ENCODE measurements at places on chromosomes 3 and 15.
A peak's percentile ranks its signal among the peaks of the same experiment; 100 is the strongest.

- DNase-seq: peak; percentile 42
Observed at GRCh38 chr3:46812237-46812791, 50.9 kb downstream of the MYL3 start.

- DNase-seq: no peak
Observed at GRCh38 chr15:66101715-66102395, 151.7 kb downstream of the MEGF11 start.

DNA sequence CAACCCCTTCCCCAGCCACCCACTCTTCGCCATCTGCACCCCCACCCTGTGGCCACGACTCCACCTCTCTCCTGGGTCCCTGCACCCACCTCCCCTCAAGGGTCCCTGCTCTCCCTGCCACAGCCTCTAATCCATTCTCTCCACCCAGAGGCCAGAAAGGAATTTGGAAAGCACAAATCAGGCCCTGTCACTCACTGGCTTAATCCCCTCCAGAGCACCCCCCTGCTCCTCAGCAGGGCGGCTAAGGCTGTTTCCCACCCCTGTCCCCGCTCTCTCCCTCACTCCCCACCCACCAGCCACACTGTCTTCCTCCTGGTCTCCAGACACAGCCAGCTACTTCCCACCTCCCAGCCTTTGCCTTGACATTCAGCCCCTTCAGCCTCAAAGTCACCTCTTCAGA lies 150.0 kb upstream of the LINGO1 start:
- DNase-seq: no peak

DNA sequence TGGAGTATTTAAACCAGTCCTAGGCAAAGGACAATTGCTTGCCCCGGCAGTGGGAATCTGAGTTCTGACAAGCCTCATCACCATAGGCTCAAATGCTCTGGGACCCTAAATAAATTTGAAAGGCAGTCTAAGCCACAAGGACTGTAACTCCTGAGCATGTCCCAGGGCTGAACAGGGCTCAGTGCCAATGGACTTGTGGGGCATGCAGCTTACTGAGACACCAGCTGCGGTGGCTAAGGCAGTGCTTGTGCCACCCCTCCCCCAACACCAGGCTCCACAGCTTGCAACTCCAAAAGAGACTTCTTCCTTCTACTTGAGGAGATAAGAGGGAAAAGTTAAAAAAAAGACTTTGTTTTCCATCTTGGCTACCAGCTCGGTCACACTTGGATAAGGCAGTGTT lies 289.7 kb upstream of the DCBLD2 start:
- DNase-seq: no peak

DNA sequence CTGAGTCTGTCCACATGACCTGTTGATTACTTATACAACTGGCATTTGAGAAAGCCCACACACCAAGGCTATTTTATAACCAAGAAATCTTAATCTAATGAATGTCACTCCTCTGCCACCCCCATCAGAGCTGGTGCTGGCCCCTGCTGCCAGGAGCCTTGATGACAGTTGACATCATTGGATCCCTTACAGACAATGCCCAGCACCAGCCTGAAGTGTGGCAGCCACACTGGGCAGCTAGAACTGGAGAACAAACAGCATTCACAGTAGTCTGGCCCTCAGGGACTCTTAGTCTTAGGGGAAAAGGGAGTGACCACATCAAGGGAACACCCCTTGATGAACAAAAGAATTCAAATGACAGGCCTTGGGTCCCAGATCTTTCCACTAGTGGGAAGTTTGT lies 840.6 kb downstream of the EPHA3 start:
- DNase-seq: no peak

- no peak for DNase-seq
Observed at GRCh38 chr3:93973131-93974126, at the start of gene PROS1. Gene PROS1 (minus strand): TSS chr3:93973896. CDS start chr3:93973749, 147 bp downstream.

GRCh38 chr15:52673734-52674133 lies 5.5 kb downstream of the ATOSA start:
- no peak for DNase-seq

GRCh38 chr3:15783361-15783969 lies 14.3 kb downstream of the ANKRD28 start:
- DNase-seq: no peak

- DNase-seq: no peak
Observed at GRCh38 chr3:196140224-196140623, 58.3 kb upstream of the TFRC start.

- no peak for DNase-seq
Observed at GRCh38 chr15:97401195-97401594, 559.3 kb upstream of the ARRDC4 start.

GRCh38 chr15:66167854-66168253 lies 85.7 kb downstream of the MEGF11 start:
- DNase-seq: no peak

DNA sequence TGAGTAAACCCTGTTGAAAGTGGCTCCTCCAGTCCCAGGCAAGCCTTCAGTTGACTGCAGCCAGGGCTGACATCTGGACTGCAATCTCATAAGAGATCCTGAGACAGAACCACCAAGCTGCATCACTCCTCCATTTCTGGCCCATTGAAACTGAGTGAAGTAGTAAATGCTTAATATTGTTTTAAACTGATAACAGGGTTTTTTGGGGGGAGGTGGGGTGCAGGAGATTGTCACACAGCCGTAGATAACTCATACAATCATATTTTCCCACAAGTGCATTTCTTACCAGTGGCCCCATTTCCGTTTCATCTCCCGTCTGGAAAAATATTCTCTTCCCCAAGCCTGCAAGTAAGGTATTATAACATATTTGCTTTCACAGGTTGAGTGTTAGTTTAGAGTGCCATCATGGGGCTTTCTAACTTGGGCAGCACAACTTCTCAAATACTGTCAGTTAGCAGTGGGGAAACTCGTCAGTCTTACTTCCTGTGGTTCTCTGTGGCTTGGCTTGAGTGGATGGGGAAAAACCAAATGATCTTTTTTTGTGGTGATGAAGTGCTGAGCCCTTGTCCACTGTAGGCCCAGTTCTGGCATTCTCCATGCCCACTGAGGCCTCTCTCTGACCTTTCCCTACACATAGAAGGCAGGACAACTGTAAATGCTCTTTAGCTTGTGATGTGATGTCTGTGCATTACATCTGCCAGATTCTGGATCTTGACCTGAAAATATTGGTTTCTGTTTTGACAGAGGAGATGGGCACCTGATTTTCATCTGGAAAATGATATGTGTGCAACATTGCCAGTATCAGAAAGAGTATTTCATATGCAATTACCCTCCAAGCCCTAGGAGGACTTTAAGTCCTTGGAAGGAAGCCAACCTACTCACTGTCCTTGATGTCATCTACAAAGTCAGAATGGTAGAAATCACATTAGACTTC lies 90.1 kb upstream of the BHLHE40 start:
- DNase-seq: no peak

GRCh38 chr15:70271422-70272088 lies 173.8 kb upstream of the TLE3 start:
- DNase-seq: no peak

DNA sequence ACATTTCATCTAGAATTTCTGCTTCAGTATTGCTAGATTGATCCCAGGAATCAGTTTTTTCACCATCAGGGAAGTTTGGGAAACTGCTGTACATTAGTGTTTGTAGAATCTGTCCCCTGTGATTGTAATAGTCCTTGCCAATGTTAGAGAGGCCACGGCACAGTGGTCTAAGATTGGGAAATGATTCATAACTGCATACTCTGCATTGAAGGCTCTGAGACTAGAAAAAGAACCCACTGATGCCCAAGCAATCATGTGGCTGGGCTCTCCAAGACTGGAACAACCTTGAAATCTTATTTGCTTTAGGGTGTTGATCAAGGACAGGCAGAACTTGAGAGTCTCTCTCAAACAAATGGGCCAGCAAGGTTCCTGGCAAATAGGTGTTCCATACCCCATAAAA lies 245.6 kb upstream of the LRTM1 start:
- DNase-seq: no peak

- no peak for DNase-seq
Observed at GRCh38 chr3:107833043-107833442, 257.8 kb downstream of the CD47 start.

DNA sequence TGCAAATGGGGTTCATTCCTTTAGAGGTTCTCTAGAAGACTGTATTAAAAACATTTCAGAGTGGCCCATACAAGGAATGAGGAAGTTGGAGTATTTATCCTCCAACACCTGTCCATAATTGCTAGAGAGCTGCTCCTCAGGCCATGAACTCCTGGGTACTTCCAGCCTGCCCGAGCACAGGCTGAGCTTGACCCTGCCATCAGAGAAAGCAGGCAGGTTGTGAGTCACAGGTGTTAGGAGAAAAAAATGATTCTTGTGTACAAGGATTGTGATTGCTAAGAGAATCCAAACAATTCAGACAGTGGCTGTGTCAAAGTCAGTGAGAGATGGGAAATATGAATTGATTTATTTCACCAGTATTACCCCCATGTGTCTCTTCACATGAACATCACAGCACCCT lies 156.8 kb upstream of the GADL1 start:
- DNase-seq: no peak

GRCh38 chr3:39346785-39347585 lies 17.5 kb downstream of the CCR8 start:
- DNase-seq: no peak
